Thymus (tissue), 14 donors: ENCODE measurements at places on chromosomes 11 and 22. TPM values are rescaled to one million over a fixed set of nuclear protein-coding genes. Genes with fewer than 3 reads are reported as not detected.

- peak; percentile 48 for DNase-seq
Measured at GRCh38 chr11:100681064-100681502, 6.0 kb upstream of the ARHGAP42 start.

DNA sequence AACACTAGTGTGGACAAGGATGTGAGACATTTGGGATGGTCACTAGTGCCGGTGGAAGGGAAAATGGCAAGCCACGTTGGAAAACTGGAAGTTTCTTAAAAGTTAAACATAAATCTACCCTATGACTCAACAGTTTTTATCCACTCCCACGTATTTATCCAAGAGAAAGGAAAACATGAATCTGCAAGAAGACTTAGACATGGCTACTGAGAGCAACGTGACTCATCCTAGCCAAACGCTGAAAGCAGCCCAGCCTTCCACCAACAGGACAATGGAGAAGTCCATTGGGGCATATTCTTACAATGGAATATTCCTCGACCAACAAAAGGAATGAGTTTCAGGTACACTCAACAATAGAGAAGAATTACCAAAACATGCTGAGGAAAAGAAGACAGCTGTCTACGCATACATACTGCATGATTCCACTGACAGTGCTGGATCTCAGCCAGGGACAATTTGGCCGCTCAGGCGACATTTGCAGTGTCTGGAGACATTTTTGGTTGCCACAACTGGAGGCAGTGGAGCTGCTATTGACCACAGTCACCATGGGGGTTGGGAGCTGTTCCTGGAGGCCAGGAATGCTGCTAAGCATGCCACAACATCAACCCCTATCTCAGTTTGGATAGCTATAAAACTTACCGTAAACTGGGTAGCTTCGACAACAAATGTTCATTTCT, 21.2 kb downstream of the SYT13 start:
- no peak for DNase-seq

DNA sequence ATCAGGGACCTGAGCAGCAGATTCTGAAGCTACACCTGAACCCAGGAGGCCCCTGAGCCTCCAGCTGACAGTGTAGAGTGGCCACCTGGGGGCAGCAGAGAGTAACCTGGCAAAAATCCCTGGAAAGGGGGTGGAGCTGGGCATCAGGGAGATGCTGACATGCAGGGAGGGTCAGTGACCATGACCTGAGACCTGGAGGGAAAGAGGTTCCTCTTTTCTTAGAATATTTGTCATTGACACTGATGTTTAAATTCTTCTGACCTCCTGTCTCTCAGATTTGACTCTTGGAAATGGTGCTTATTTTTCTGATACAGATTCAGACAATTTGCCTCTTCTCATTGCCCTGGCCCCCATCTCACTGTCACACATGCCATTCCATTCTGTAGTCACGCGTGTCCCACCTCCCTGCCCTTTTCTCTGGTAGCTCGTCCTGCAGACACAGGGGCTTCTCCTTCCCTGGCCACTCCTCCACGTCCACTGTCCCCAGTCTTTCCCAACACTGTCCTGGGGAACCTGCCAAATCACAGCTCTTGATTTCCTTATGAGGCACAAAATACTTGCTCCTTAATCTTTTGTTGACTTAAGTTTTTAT, 117.2 kb upstream of the IGLL5 start:
- DNase-seq = no peak

DNA sequence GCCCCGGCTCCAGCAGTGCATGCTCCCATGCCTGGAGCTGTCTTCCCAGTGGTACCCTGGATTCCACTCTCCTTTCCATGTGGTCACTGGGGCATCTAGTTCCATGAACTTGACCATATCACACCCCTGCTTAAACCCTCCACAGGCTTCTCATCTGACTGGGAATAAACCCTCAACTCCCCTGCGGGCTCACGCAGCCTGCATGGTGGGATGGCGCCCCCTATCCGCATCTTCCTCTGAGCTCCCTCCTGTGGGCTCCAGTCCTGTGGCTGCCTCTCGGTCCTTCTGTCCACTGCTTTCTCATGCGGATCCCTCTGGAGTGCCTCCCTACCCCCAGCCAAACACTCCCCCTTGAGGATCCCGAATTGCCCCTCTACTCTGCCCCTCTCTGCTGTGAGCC, 41.4 kb upstream of the TTLL12 start:
- DNase-seq = no peak

DNA sequence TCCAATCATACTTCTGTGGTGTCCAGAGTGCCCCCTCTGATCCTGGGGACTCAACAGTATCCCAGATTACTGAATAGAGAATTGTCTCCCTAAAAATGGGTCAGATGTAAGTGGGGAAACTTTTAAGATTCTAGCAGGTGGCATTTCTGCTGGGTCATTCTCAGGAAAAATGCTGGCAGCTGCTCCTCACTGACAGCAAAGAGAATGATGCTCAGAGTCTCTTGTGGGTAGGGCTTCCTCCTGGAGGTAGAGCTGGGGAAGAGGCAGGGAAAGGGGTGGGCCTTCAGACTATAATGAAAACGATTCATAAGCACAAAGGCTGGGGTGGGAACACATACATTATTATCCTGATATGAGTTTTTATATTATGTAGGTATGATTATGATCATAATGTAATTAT, 647.2 kb downstream of the NELL1 start:
- no peak for DNase-seq

GRCh38 chr22:28366856-28367255, 312.8 kb downstream of the TTC28 start:
- no peak for DNase-seq

DNA sequence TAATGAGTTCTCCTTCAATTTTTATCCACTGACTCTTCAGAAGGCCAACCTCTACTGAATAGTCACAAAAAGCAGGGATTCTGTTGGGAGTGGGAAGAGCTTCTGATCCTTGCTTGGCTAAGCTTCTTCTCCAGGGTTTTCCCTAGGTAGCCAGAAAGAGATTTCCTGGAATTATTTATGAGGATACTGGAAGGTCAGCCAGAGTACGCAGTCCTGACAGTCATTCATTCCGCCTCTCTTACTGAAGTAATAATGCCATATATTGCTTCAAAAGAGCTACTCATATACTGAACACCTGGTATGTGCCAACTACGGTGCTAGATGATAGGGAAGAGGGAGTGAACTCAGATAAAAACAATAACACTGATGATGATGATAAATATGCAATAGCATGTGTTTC, 116.1 kb downstream of the CCDC34 start:
- no peak for DNase-seq

- no peak for DNase-seq
Measured at GRCh38 chr11:110031171-110031570, 62.0 kb upstream of the ZC3H12C start.

DNA sequence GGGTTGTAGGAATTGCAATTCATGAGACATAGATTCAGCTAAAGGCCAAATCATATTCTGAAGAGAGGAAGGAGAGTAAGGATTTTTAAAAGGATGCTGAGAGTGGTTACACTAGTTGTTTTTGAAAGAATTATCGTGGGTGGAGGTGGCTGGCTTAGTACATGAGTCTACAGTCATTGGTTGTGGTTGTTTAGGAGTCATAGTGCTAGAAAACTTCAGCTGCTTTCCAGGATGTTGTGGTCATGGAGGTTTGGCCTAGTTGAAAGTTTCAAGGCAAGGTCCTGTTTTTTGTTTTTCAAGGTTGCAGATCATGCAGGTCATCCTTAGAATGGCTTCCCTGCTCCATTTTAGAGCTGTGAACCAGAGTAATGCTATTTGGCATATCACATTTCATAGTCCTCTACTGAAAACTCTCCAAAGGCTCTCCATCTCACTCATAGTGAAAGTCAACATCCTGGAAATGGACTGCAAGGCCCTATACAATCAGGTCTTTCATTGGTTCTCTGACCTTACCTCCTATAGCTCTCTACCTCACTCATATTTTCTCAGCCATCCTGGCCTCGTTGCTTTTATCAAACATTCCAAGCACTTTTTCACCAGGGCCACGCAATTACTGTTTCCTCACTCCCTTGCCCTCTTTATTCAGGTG, 26.1 kb upstream of the ZBTB44 start:
- no peak for DNase-seq

GRCh38 chr11:20530942-20531703, 68.3 kb upstream of the SLC6A5 start:
- no peak for DNase-seq

DNA sequence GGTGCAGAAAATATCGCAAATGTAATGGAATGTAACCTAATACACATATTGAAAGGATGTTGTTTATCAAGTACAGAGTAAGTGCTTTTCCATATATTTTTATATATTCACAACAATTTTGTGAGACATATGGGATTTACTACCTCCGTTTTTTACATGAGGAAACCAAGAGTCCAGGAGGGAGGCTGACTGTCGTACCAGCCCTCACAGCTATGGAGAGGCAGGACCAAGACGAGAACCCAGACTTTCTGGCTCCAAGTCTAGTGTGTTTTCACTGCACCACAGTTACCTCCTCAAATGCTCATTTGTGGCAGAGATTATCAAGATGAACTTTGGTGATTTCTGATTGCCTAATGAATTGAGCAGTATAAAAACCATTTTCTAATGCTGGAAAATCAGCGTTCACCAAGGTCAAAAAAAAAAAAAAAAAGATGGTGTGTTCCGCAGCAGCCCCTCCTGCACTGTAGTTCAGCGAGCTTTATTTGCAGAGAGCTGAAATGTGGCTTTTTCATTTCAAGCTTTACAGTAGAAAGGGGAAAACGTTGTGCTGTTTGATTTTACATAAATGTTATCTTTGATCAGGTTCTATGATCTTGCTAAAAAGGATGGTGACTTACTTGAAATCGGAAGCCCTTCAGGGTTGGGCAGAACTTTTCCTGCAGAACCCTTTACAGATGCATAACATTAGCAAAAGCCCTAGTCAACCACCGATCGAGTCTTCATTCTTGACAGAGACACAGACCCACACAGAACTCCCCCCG, 44.7 kb upstream of the WEE1 start:
- no peak for DNase-seq

- no peak for DNase-seq
Measured at GRCh38 chr11:27380771-27381170, 17.8 kb upstream of the CCDC34 start.

- no peak for DNase-seq
Measured at GRCh38 chr11:19018901-19019300, 41.6 kb downstream of the MRGPRX2 start.

GRCh38 chr11:65100674-65101350, 4.8 kb downstream of the VPS51 start:
- DNase-seq = no peak

DNA sequence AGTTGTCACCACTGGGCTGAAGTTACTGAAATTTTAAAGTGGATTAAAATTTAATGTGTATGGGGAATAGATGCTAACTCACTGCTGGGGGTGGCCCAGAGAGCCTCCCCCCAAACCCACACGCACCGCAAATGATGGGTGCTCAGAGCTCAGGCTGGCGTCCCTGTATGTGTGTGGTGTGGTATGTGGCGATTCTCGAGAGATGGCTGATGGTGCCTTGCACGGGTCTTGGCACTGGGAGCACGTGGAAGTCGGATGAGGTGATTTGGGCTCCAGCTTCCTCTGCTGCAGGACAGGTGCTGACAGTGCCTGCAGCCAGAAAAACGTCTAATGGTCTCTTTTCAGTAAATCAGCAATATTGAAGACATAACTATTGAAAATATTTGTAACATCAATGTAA, 1473.3 kb downstream of the TBC1D22A start:
- no peak for DNase-seq

DNA sequence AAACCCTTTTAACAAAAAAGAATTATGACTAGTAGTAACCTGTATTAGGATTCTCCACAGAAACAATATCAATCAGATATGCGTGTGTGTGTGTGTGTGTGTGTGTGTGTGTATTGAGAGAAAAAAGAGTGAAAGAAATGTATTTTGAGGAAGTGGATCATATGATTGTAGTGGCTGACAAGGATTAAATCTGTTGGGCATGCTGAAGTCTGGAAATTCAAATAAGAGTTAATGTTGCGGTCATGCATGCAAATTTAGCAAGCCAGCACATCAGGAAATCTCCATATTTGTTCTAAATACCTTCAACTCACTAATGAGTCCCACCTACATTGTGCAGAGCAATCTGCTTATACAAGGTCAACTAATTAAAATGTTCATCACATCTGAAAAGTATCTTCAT, 46.8 kb upstream of the IGLL5 start:
- no peak for DNase-seq

- no peak for DNase-seq
Measured at GRCh38 chr11:111960916-111961315, 23.8 kb downstream of the DIXDC1 start.

DNA sequence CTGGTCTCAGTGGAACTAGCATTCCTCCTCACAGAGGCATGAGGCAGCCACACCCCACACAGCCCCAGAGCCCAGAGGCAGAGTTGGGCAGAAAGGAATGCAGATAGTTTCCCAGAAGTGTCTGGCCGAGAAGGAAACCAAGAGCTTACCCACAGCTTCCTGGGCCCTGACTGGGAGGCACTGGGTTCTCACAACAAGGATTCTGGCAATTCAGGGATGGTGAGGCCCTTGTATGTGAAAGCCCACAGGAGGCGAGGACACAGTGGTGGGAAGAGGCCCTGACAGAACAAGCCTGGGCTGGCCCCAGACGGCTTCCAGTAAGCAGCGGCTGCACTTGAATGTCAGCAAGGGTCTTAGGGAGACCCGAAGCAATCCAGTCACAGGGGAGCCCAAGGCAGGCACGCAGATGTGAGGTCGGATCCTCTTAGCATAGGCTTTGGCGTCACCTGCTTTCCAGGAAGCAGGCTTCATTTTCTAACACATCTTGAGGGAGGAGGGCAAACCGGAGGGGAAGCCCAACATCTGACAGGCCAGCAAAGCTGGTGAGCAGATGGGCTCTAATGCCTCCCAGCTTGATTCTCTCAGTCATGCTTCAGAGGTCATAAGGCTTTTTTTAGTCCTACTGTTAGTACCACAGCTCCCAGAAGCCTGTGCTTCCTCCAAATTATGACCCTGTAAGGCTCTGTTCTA, 78.3 kb upstream of the AKIP1 start:
- DNase-seq = no peak

DNA sequence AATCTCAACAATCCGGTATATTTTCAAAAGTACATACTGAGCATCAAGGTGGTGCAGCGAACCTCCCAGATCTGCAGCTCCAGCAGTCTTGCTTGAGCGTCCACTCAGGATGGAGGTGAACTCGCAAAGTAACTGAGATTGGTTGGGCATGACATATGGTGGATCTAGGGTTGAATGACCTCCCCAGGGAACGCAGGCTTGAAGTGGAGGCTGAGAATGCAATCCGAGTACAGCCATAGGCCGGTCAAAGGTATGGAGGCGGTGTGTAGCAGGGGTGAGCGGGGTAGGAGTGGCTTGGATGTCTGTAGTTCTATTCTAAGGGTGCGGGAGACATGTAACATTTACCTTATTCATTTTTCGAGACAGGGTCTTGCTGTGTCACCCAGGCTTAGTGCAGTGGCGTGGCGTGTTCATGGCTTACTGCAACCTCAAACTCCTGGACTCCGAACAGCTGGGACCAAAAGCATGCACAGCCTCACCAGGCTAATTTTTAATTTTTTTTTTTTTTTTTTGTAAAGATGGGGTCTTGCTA, 631 bp upstream of the C22orf39 start:
- peak; percentile 15 for DNase-seq

GRCh38 chr11:36238881-36239280, 50.3 kb downstream of the COMMD9 start:
- DNase-seq = no peak

Gene TEAD1
- polyA plus RNA-seq = 3.7 TPM

Gene SAA2
- 605 TPM for polyA plus RNA-seq

Gene GAB4
- polyA plus RNA-seq = 0.02 TPM

Gene LIF
- polyA plus RNA-seq = 0.21 TPM

Gene TRIM29
- polyA plus RNA-seq = 92.0 TPM

Gene CASP5
- polyA plus RNA-seq = 0.55 TPM

Gene TRIM49
- polyA plus RNA-seq = 0.09 TPM

Gene PPARA
- polyA plus RNA-seq = 4.5 TPM

Gene PHETA2
- 5.2 TPM for polyA plus RNA-seq

Gene NXPE1
- not detected for polyA plus RNA-seq

Gene DSCAML1
- 0.32 TPM for polyA plus RNA-seq

Gene C11orf65
- polyA plus RNA-seq = 1.4 TPM

Gene SYT12
- 0.68 TPM for polyA plus RNA-seq
